ENCODE measurements at places on chromosomes 2 and 18. TPM values are rescaled to one million over a fixed set of nuclear protein-coding genes. Genes with fewer than 3 reads are reported as not detected.

Gene SRD5A2
- total RNA-seq, result 0.04 TPM

DNA sequence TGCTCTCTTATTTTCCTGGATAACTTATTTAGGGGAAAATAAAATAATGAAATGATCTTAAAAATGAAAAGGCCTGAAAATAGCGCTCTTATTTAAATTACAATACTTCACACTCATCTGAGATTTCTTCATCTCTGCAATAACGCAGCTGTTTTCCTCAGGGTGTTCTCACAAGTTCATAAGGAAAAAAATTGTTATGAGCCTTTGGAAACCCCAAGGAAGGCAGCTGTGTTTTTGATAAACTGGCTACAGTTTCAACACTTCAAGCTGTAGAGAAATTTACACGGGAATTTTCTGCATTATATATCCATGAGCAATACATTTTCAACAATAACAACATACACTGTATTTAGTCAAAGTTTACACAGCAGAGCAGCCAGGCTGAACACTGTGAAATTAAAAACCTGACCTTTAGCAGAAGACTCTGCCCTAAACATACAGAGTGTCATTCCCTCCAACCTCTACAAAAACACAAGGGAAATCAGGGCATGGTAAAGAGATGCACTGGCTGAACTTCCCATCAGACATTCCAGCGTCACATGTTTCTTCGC is 959.6 kb downstream of the SLC4A3 start:
- no peak for DNase-seq

Gene LDLRAD4
- total RNA-seq, result 204 TPM

GRCh38 chr18:3594760-3595368 is 144.9 kb downstream of the TGIF1 start:
- peak; percentile 68 for DNase-seq

GRCh38 chr2:32182667-32183066 is 17.0 kb downstream of the SLC30A6 start:
- no peak for DNase-seq

- DNase-seq, result no peak
Measured at GRCh38 chr2:121186261-121186660, 98.7 kb downstream of the TFCP2L1 start.

Gene ST6GAL2
- 0.82 TPM for total RNA-seq

DNA sequence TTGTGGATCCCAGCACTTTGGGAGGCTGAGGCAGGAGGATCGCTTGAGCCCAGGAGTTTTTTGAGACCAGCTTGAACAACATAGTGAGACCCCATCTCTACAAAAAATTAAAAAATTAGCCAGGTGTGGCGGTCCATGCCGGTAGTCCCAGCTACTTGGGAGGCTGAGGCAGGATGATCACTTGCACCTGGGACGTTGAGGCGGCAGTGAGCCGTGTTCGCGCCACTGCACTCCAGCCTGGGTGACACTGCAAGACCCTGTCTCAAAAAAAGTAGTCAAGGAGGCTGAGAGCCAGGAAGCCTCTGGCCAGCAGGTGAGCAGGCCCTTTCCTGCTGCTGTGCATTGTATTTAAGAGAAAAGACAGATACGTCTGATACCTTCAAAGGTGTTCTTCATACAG is 11.1 kb upstream of the PROC start:
- no peak for DNase-seq

- no peak for DNase-seq
Measured at GRCh38 chr18:11136241-11136640, 13.1 kb downstream of the PIEZO2 start.

DNA sequence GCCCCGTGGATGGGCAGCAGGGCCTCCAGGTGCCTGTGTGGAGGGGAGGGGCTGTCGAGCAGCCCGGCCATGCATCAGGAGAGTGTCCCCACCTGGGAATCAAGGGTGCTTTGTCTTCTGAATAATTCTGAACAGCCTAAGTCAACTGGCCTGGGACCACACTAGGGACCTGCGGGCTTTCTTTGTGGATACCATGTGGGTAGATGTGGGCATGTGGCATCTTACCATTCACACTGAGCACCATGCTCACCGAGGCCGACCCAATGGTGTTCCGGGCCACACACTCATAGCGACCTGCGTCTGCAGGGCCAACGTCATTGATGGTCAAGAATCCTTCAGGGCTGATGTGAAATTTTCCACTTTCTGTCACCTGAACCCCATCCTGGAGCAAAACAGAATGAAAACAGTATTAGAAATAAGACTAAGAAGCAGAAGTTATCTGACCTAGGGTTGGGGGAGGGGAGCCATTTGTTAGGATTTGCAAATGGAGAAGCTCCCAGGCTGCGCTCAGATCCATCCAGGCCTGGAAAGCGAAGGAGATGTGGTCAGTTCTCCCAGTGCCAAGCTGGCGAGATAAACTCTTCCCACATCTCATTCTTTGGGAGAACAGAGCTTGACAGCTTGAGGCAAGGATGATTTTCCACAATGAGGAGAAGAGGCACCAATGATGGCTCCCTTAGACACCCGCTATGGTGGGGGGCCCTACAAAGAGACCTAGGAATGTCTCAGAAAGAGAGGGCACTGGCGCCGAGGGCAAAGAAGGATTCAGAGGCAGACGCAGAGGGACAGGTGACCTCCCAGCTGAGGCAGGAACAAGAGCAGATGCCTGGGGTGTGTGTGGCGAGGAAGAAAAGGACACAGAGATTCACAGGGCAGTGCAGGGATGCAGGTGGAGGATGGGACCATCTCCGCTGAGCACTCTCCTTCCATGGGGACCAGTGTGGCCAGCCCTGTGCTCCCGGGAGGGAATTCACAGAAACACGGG is 83.4 kb downstream of the PXDN start:
- DNase-seq, result no peak

- DNase-seq, result no peak
Measured at GRCh38 chr18:703213-703967, 9.0 kb downstream of the ENOSF1 start.

Gene MYO5B
- total RNA-seq, result not detected

- DNase-seq, result no peak
Measured at GRCh38 chr2:100561191-100561590, 1.6 kb upstream of the PDCL3 start.

GRCh38 chr2:216405588-216405987 is 6.7 kb upstream of the SMARCAL1 start:
- DNase-seq, result peak; percentile 58

DNA sequence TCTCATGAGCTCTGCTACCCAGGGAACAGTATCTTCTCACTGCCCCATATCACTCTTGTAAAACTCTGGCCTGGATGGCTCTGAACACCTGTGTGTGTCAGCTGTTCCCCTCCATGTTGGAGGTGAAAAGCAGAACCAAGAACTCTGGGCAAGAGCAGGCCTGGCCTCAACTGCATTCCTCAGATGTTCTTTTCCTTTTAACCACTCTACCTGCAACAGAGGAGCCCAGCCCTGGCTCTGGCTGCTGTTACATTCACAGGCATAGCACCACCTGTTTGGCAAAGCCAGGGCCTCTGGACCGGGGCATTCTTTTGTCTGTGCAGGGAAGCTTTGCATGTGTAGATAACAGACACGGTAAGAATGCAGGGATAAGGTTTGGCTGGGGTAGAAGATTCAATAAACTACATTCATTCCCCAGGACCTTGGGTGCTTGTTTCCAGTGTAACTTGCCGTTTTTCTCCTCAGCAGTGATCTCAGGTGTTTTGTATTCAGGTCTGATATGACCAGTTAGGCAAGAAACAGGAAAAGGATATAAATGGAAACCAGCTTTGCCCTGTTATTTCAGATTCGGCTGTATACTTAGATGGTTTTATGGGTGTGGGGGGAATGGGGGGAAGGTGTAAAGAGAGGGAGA is 95.1 kb downstream of the SPTBN1 start:
- no peak for DNase-seq

DNA sequence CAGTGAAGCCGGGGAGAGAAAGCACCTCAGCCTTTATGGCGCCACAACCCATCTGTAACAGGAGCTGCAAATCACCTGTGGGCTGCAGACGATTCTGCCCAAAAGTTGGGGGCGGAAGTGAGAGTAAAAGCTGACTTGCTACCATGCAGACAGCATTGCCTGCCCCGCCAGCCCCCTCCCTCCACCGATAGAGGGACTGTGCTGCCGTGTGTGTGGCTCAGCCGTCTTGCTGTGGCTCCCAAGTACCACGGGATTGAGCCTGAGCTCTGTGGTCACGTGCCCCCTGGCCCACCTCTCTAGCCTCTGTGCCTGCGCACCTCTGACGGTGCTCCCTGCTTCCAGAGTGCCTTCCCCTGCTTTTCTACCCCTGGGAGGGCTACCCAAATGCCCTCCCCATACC is 79.6 kb downstream of the GLI2 start:
- DNase-seq, result peak; percentile 52

DNA sequence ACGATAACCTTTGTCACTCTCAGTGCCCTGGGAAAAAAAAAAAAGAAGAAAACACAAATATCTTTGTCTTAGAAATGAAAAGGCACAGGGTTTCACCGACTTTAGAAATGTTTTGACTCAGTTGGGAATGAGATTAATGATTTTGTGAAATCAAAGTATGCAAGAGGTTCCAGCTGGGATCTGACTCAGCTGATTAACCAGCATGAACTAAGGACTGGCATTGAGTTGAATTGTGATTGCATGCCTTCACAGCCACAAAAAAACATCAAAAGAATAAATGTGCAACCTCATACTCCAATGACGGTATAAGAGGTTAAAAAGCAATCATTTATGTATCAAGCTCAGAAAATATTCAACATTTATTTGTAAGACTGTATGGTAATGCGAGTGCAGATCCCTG is 566.6 kb upstream of the DSEL start:
- DNase-seq, result no peak

Gene DYNAP
- not detected for total RNA-seq

Gene TP53I3
- total RNA-seq, result 3.4 TPM

GRCh38 chr18:39846265-39846664 is 2108.8 kb upstream of the PIK3C3 start:
- no peak for DNase-seq

- DNase-seq, result no peak
Measured at GRCh38 chr2:153963256-153963655, 91.5 kb downstream of the GALNT13 start.

DNA sequence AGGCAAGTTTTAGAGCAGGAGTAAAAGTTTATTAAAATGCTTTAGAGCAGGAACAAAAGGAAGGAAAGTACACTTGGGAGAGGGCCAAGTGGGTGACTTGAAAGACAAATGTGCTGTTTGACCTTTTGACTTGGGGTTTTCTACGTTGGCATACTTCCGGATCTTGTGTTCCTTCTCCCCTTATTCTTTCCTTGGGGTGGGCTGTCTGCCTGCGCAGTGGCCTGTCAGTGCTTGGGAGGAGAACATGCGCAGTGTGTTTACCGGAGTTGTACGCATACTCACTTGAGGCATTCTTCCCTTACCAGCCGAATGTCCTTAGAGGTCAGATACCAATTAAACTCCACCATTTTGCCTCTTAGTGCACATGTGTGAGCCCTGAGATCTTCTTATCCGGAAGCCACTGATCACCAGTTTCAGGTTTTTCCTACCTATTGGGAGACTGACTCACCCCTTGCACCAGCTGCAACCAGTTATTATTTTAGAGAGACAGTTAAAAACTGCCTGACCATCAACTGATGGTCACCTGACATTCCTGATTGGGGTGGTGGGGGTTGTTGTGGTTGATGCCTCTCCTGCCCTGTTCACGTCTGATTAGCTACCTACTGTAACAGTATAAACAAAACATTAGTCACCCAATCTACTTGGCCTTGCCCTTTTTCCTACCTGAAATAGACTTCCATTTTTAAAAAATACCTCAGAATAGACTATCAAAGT is 67.5 kb downstream of the NYAP2 start:
- DNase-seq, result no peak

DNA sequence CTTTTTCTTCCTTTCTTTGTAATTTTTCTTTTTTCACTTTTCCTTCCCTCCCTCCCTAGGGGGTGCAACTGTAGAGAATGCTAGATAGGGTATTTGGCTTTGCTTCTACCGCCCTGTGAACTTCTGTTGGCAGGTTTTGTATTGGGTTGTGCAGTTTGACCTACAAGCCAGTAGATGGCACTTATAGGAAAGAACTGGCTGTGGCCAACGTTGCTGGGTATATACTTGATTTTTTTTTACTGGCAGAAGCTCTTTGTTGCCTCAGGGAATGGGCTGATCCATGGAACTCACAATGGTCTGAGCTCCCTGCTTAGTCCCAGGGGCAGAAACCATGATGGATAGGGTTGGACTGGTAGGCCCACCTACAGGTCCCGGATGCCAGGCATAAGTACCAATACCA is 1019.5 kb upstream of the LRRTM1 start:
- DNase-seq, result peak; percentile 65

Gene HTR2B
- total RNA-seq, result not detected

DNA sequence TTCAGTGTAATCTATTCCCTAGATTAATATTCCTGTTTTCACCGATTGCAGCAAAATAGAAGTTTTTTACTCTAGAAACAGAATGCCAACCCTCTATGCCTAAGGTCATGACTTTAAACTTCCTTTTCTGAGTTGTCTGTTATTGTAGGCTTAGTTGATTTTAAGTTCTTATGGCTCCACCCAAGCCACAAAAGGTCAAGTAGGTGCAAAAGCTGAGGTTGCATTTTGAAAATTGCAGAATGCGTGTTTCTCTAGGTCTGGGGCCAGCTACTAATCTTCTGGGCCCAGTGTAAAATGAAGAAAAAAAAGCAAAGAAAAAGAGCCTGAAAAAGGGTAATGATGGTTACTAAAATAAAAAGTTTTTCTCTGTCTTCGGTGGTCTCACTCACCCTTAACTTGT is 635.7 kb upstream of the FAM98A start:
- no peak for DNase-seq

Gene MYO7B
- 3.0 TPM for total RNA-seq

DNA sequence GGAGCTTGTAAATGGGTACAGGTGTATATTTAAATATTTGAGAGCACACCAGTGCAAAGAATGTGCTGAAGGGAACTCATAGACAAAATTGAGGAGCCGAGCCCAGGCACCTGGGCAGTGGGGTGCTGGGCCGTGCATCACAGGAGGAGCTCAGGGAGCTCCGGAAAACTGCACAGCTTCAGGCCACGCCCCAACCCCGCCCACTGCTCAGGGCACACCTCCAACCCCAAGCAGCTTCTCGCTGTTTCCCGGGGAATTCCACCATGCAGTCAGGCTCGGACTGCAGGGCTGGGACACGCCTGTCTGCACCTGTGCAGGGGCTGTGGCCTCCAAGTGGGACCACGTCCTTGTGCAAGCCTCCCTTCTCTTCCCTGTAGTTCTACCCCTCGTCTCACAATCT is 243.0 kb downstream of the HDAC4 start:
- no peak for DNase-seq

Gene SLC19A3
- not detected for total RNA-seq

GRCh38 chr18:53859764-53860163 is 364.7 kb downstream of the MBD2 start:
- no peak for DNase-seq

Measured in Karpas-422 (cell line).